Ascending aorta (tissue), 2 donors: ENCODE measurements at places on chromosomes 4 and X. TPM values are rescaled to one million over a fixed set of nuclear protein-coding genes. Genes with fewer than 3 reads are reported as not detected.

GRCh38 chr4:20416800-20417199 lies 165.1 kb downstream of the SLIT2 start:
- DNase-seq, result no peak

DNA sequence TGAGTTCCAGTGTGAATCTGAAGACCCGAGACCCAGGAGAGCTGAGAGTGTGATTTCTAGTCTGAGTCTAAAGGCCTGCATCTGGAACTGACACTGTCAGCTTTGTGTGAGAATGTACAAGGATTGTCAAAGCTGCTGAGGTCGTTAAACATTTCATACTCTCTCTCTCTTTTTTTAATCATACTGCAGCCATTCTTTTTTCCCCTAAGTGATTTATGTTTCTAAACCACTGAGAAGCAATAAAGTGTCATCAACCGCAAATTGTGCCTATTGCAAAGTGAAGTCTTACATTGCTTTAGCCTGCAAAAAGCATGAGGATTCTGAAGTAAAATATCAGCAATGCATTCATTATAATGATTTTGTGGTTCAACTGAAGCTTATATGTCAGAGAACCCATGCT lies 106.0 kb downstream of the ASMT start:
- no peak for DNase-seq

GRCh38 chr4:17920681-17921080 lies 100.9 kb downstream of the LCORL start:
- no peak for DNase-seq

- DNase-seq, result no peak
These were observed 919.1 kb downstream of the ADGRL3 start for GRCh38 chr4:62119195-62119594.

GRCh38 chrX:3520458-3520857 lies 174.0 kb upstream of the MXRA5 start:
- no peak for DNase-seq

The DCAF4L1 gene
- 0.11 TPM for total RNA-seq

DNA sequence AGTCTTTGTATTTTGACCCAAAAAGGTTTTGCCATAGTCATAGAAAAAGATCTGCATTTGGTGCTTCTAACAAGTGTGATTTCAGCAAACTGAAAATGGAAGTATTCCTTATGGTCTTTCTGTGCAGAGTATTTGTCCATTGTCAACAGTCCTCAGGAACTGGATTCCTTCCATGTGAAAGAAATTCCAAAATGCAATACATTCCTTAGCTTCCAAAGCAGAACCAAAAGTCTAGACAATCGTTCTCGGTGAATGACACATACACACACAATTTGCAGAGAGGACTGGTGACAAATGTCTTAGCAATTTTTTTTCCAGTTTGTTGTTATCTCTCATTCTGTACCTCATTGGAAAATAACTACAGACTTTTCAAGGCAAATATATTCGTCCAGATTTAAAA lies 562.2 kb upstream of the SLIT2 start:
- DNase-seq, result no peak

The ARMCX6 gene
- total RNA-seq, result 9.4 TPM

The FAM199X gene
- total RNA-seq, result 10.4 TPM

The CT45A10 gene
- total RNA-seq, result not detected

DNA sequence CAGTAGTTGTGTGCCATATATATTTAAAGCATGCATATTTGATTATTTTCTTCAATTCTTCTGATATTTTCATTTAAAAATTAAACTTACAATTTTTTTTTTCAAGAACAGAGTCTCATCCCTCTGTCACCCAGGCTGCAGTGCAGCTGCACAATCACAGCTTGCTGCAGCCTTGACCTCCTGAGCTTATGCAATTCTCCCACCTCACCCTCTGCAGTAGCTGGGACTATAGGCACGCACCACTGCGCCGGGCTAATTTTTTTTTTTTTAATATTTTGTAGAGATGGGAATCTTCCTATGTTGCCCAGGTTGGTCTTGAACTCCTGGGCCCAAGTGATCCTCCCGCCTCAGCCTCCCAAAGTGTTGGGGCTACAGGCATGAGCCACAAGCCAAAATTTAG lies 5.8 kb upstream of the DCLK2 start:
- no peak for DNase-seq

GRCh38 chr4:142142366-142143054 lies 506.1 kb downstream of the IL15 start:
- no peak for DNase-seq

The NKX3-2 gene
- not detected for total RNA-seq

- DNase-seq, result no peak
These were observed 124.9 kb downstream of the ADAMTS3 start for GRCh38 chr4:72444092-72444491.
